ENCODE measurements at places on chromosomes 4 and X.

DNA sequence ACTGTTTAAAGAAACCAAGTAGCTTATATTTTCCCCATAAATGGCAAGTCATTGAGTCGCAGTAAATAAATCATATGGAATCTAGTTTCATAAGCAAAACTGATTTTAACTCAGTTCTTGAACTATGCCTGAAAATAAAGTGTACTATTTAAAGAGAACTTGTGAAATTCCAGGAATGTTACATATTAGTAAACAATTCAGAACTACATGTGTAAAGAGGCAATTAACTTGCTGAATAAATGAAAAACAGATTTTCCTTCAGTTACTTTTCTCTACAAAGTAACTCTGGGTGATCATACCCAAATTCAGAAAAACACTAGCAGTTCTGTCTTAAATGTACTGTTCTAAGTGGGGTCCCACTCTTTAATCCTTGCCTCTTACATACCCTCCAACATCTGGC is 236.1 kb upstream of the EDNRA start:
- DNase-seq = no peak

GRCh38 chrX:123408821-123409737 is 225.0 kb downstream of the GRIA3 start:
- DNase-seq = peak; percentile 27

DNA sequence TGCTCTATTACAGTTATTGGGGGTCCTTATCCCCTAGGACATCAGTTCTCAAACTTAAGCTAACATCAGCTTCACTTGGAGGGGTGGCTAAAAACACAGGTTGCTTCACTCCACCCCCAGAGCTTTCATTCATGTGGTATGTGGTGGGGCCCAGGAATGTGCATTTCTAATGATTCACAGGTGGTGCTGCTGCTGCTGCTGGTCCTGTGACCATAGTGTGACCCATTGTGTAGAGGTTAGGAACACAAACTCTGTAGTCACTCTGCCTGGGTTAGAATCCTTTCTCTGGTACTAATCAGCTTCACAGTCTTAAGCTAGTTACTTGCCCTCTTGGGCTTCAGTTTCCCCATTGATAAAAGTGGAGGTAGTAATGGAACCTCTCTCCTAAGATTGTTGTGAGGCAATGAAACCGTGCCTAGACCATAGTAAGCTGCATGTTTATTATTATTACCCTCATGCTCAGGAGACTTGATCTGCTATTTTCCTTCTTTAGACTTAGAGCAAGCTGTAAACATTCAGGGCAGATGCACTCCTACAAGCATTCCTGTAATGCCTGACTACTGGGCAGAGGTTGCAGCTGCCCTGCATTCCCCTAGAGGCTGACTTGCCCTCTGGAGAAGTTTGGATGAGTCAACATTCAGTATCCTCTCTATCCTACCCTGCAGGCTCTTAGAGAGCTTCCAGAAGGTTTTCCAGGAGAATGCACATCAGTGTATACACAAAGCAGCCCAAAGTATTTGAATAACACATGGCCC is 94.1 kb upstream of the ACSL4 start:
- no peak for DNase-seq

GRCh38 chr4:154714339-154715040 is 29.3 kb upstream of the LRAT start:
- DNase-seq = no peak

DNA sequence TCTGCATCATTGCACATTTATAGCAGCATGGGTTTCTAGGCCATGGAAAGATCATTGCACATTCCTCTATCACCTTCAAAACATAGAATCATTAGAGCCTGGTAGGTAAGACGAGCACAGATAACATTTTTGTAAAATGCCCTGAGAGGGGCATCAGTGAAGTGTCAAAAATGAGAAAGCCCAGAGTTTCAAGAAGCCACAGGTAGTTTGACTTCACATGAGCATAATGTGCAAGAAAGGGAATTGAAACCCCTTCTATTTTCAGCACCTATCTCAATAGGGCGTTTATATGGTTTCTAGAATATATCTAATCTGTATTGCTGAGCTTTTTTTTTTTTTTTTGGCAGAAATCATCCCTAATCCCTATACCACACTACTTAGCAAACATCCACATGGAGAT is 2441.7 kb downstream of the ARAP2 start:
- DNase-seq = no peak

DNA sequence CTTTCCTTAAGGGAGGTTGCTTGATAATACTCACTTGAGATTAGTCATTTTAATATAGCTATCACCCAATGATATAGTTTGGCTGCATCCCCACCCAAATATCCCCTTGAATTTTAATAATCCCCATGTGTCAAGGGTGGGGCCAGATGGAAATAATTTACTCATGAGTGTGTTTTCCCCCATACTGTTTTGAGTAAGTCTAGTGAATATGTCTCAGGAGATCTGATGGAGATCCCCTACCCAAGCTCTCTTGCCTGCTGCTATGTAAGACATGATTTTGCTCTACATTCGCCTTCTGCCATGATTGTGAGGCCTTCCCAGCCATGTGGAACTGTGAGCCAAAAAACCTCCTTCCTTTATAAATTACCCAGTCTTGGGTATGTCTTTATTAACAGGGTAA is 539.7 kb upstream of the GRID2 start:
- no peak for DNase-seq

Measured in muscle of leg (tissue), 16 donors.